DMS79 (cell line): ENCODE measurements at places on chromosomes 4 and X.
A peak's percentile ranks its signal among the peaks of the same experiment; 100 is the strongest.

DNA sequence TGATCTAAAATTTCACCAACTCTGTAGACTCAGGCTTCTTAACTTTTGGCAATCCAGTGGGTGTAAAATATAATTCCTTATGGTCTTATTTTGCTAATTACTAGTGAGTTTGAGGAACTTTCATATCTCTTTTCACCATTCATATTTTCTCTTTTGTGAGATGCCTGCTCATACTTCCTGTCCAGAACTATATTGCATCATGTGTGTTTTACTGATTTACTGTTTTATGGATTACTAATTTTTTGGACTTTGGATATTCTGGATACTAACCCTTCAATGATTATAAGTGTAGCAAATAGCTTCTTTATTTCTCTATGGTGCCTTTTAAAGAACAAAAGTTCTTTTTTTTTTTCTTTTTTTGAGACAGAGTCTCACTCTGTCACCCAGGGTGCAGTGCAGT lies 20.6 kb downstream of the GSX2 start:
- DNase-seq, result no peak

DNA sequence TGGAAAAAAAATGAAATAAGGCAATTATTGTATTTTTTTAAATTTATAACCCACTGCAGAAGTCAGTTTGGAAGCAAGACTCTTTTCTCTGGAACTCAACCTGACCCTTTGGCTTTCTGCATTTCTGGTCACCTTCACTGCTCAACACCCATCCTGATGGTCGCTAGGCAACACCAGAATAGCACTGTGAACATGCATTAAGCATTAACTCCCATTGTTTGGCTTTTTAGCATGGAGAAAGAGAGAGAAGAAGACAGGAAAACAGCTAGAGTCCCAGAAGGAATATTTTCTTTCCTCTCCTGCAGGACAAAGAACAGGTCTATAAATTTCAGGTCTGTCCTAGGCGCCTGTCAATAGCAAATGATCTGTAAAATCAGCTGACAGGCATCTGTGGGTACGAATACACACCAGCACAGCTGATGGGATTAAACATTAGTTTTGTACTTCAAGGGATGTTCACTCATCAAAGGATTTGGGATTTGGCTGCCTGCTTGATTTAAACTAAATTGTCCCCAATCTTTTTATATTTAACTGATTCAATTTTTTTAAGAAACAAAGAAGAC lies 137.2 kb upstream of the ETNPPL start:
- no peak for DNase-seq

DNA sequence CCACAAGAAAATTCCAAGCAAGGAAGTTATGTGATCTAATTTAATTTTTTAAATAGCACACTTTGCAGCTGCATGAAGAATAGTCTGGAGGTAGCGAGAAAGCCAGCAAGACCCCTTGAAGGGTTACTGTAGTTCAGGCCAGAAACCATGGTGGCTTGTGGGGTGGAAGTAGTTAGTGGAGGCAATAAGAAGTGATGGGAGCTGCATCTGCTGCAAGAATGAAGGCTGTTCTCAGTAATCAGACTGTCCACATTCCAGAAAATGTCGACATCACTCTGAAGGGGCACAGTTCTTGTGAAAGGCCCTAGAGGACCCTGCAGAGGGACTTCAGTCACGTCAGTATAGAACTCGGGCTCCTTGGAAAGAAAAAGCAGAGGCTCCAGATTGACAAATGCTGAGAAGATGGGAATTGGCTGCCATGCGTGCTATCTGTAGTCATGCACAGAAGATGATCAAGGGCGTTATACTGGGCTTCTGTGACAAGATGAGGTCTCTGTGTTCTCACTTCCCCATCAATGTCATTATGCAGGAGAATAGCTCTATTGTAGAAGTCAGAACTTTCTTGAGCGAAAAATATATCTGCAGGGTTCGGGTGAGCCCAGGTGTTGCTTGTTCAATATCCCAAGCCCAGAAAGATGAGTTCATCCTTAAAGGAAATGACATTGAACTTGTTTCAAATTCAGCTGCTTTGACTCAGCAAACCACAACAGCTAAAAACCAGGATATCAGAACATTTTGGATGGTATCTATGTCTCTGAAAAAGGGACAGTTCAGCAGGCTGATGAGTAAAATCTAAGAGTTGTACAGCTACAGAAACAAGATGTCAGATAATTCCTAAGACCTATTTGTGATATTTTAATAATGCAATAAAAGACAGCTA lies 254.2 kb downstream of the CBR4 start:
- no peak for DNase-seq

DNA sequence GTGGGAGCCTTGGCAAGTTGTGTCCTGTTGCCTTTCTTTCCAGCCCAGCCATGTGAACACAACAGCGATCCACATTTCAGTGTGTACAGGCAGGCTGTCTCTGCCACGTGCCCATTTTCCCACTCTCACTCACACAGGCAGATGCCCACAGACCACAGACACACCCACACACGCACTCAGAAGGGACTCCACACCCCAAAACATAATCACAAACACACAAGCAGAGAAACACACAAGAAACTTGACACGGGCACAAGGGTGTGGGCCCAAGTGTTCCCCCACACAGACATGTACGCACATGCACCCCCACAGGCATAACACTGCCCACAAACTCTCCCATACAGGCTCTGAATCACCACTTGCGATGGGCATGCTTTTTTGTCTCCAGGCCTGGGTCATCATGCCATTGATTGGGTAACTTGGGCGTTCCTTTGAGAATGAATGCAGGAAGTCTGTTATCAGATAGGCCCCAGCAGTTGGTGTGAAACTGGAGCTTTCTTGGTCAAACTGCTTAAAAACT lies 84.3 kb downstream of the NBDY start:
- no peak for DNase-seq

- no peak for DNase-seq
Observed at GRCh38 chr4:72954811-72955210, 114.7 kb downstream of the COX18 start.

DNA sequence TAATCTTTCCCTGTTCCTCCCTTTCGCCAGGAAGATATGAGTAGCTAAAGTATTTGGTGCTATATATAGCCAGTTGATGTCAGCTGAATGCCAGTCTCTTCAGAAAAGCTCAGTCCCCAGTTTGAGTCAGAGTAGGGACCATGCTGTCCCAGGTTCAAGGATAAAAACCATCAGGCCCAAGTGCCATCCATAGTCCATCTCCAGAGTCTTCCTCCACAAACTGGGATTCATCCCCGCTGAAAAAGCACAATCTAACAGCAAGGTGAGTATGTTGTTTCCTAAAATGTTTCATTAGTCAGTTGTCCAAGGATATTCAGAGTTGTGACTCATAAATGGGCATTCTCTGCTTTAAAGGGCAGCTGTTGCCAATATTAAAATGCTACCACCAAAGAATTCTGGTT lies at the start of gene MYOZ2:
Gene MYOZ2, plus strand, starts transcription at position 112 of the 401 bp plus-strand sequence. CDS start 694 bp downstream, outside the sequence.
- no peak for DNase-seq

DNA sequence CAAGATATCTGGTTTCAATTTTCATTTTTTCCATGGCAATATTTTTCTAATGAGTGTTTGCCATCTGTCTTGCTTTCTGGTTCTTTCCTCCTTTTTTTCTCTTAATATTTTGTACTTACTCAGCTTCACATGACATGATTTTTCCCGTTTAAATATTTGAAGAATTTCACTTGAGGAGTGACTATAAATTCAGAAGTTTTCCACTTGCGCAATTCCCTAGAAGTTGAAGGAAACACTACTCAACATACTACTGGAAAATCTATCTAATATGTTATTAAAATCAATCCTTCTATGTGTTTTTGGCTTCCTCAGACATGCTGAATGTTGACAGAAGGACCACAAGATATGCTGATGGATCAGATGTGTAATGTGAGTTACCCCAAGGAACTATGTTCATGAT lies 36.8 kb upstream of the BANK1 start:
- no peak for DNase-seq

- peak; percentile 2 for DNase-seq
Observed at GRCh38 chrX:20060961-20061748, 55.6 kb downstream of the MAP7D2 start.

DNA sequence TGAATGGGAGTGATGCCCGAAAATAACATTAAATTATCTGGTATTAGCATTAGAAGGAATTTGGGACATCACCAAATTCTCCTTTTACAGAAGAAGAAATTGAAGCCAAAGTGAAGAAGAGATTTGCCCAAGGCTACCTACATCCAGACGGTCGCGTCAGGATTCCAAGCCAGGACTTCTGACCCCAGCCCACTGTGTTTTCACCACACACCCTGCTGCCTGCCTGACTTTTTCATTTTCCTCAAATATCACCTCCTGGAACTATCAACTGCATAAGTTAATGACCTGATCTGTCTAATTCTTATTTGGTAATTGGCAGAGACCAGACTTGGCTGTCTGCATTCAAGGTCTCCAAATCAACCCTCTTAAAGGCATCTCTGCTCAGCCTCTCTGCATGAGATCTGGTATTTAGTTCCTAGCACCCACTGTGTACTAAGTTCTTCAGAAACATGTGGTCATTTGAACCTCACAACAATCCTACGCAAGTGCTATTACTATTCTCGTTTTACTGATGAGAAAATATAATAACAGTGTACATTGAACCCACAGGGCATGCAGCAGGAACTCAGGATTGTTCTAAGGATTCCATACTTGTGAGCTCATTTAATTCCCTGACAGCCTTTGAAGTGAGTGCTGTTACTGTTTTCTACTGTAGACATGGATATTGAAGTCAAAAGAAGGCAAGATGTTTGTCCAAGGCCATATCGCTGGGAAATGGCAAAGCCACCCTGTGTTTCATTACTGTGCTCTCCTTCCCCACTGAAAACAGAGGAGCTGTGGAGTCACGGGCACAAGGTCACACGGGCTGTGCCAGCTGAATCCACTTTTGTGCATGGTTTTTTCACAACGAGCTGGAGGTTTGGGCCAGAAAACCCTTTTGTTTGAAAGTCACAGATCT lies 195.2 kb upstream of the C1QTNF7 start:
- no peak for DNase-seq

GRCh38 chr4:173685165-173685830 lies 155.3 kb upstream of the HAND2 start:
- no peak for DNase-seq

DNA sequence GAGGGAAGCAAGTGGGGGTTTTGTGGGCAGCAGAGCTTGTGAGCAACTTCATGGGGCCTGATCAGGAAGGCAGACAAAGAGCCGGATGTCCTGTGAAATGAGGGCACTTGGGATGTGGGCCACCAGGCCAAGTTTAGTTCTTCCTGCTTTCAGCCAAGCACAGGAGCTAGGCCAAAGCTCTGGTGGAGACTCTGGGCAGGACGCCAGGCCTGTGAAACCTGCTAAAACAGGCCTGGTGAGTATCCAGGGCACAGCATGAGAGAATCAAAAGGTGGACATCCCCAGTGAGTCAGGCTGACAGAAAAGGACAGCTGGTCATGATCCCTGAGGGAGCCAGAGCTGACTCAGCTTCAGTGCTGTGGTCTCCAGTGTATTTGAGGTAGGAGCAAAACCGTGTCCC lies 95.7 kb downstream of the NPNT start:
- DNase-seq, result no peak

DNA sequence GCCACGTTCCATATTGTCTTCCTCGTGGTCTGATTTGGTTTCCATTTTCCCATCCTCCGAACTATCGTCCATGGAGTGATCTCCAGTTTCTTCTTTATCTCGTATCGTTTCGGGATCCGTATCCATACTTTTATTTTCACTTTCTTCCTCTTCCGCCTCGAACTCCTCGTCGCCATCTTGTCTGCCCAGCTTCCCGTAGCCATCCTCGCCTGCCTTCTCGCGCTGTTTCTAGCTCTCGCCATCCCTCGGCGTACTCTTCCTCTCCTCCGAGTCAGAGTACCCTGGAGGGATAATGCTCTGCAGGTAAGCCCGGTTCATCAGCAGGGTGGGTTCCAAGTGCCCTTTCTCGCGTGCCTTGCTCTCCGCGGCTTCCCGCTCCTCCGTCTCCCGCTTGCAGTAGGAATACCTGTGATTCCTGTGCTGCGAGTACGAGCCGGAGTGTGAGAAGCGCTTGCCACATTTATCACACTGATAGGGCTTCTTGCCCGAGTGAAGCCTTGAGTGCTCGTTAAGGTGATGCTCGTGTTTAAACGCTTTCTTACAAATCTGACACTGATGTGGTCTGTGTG lies 134.5 kb upstream of the TAPT1 start:
- no peak for DNase-seq

- no peak for DNase-seq
Observed at GRCh38 chr4:123096038-123096437, 173.6 kb upstream of the NUDT6 start.
